ENCODE measurements at places on chromosomes 7 and 10. TPM values are rescaled to one million over a fixed set of nuclear protein-coding genes. Genes with fewer than 3 reads are reported as not detected.

- no peaks in the 10 kb centered on the region for H3K27me3 ChIP-seq
- no peak overlapping the region for H3K27ac ChIP-seq
- H3K4me3 ChIP-seq, result no peak overlapping the region
- no peaks in the 10 kb centered on the region for H3K36me3 ChIP-seq
Observed at GRCh38 chr10:86644152-86644793, 10.1 kb upstream of the OPN4 start.

DNA sequence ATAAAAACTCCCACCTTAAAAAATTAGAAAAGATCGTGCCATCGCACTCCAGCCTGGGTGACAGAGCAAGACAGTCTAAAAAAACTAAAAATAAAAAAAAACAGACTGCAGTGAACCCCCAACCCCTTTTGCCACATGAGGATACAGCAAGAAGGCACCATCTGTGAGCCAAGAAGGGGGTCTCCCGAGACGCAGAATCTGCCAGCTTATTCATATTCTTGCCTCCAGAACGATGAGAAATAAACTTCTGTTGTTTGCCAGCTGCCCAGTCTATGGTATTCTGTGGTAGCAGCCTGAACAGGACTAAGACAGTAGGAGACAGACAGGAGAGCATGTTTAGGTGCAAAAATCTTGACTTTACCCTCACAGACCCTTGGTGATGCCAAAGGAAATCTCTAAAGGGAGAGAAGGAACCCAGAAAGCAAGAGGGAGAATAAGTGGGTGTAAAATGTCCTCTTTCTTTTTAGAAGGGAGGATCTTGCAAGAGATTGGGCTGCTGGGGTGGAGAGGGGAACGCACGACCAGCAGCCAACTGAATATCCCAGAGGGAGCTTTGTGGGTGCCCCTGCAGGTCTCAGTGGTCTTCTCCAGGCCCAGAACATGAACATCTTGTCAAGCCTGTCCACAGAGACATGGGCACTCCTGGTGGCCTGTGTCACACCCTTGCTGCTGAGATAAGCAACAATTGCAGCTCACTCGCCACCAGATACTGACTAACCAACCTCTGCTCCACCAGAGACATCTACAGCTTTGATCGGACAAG is 400.7 kb upstream of the FOXK1 start:
- no peak overlapping the region for H3K27ac ChIP-seq
- no peak for DNase-seq
- no peaks in the 10 kb centered on the region for H3K4me1 ChIP-seq
- no peaks in the 10 kb centered on the region for H3K27me3 ChIP-seq

DNA sequence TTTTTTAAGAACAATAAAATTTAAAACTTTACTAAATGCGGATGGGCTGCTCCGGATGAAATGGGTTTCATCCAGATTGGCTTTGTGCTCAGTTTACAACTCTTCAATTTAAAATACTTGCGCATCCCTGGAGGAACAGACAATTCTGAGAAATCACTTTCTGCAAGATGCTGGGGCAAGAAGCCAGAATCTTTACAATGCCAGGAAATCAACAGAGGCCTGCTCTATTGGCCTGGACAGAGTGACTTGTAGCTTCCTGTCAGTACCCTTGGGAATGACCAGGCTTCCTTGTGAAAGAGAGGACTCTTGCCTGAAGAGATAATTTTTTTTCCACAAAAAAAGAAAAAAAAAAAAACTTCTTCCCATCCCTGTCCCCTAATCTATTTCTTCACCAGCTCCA is 3.9 kb upstream of the FAM13C start:
- H3K4me1 ChIP-seq, result no peaks in the 10 kb centered on the region
- no peaks in the 10 kb centered on the region for H3K36me3 ChIP-seq
- H3K27me3 ChIP-seq, result no peaks in the 10 kb centered on the region

DNA sequence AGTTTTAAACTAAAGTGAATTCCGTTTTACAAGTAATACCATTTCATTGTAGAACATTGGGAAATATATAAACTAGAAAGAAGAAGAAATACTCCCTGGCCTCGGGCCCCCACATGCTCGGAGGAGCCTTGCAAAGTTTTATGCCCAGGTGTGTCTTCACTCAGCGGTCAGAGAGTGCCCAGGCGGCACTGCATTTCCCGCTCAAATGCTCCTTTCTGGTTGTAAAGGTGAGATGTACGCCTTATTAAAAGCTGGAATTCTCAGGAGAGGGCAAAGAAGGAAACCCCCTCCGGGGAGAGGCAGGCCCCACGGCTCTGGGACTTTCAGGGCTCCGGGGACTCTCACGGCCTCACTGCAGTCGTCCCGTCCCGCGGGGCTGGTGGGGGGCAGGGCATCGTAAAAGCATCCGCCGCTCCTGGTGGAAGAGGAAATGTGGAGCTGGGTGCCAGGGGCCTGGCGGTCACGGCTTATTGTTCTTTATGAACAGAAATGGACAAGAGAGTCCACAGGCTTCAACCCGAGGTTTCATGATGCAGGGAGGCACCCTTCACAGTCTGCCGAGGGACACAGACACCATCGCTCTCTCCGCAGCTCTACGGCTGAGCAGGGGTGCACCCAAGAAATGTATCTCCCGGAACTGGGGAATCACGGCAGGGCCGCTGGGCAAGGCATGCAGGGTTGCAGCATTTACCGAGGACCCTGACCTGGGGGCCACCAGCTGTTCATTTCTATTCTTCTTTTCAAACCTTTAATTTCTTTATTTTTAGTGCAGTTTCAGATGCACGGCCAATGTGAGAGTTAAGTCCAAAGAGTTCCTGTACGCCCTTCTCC is 47.7 kb upstream of the INPP5A start:
- H3K4me3 ChIP-seq, result no peak overlapping the region
- no peak overlapping the region for H3K27ac ChIP-seq
- no peaks in the 10 kb centered on the region for H3K4me1 ChIP-seq
- no peak for DNase-seq

DNA sequence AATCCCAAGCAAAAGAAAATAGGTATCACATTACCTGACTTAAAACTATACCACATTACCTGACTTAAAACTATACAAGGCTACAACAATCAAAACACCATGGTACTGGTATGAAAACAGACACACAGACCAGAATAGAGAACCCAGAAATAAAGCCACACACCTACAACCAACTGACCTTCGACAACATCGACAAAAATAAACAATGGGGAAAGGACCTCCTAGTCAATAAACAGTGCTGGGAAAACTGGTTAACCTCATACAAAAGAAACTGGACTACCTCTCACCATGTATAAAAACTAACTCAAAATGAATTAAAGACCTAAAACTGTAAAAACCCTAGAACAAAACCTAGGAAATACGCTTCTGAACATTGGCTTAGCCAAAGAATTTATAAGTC is 22.5 kb downstream of the SNX13 start:
- no peak overlapping the region for H3K4me3 ChIP-seq
- H3K27ac ChIP-seq, result no peak overlapping the region
- no peak for DNase-seq
- H3K27me3 ChIP-seq, result no peaks in the 10 kb centered on the region
- H3K36me3 ChIP-seq, result no peaks in the 10 kb centered on the region

GRCh38 chr7:17706734-17707133 is 233.6 kb downstream of the SNX13 start:
- no peaks in the 10 kb centered on the region for H3K27me3 ChIP-seq
- no peaks in the 10 kb centered on the region for H3K36me3 ChIP-seq
- H3K27ac ChIP-seq, result no peak overlapping the region
- H3K4me3 ChIP-seq, result no peak overlapping the region
- H3K4me1 ChIP-seq, result no peaks in the 10 kb centered on the region
- peak; percentile 44 for DNase-seq

GRCh38 chr10:24408365-24408764 is 199.4 kb downstream of the KIAA1217 start:
- H3K4me3 ChIP-seq, result no peak overlapping the region
- no peak for DNase-seq
- H3K27ac ChIP-seq, result no peak overlapping the region
- no peaks in the 10 kb centered on the region for H3K36me3 ChIP-seq
- H3K4me1 ChIP-seq, result no peaks in the 10 kb centered on the region
- no peaks in the 10 kb centered on the region for H3K27me3 ChIP-seq

GRCh38 chr10:125838802-125839575 is 15.6 kb downstream of the BCCIP start:
- DNase-seq, result no peak
- H3K4me1 ChIP-seq, result no peaks in the 10 kb centered on the region
- no peaks in the 10 kb centered on the region for H3K27me3 ChIP-seq
- H3K4me3 ChIP-seq, result no peak overlapping the region
- no peaks in the 10 kb centered on the region for H3K36me3 ChIP-seq

DNA sequence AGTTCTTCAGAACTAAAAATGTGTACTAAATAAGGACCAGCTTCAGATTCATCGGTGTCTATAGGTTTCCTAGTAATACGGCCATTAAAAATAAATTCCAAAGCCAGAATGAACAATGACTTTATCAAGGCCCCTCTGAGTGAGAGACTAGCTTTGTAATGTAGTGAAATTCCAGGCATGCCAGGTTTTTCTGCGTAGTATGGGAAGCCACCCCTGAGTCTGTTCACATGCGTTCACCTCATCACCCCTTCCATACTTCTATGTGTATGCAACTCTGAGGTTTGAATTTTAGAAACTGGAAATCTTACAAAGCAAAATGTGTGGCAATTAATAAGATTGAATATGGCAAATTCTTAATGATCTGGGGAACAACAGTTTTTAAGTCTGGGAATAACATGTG is 24.5 kb downstream of the RNF32 start:
- no peak overlapping the region for H3K27ac ChIP-seq
- H3K4me1 ChIP-seq, result no peaks in the 10 kb centered on the region
- peaks cover 2% of the 10 kb centered on the region for H3K36me3 ChIP-seq
- no peaks in the 10 kb centered on the region for H3K27me3 ChIP-seq
- no peak for DNase-seq

DNA sequence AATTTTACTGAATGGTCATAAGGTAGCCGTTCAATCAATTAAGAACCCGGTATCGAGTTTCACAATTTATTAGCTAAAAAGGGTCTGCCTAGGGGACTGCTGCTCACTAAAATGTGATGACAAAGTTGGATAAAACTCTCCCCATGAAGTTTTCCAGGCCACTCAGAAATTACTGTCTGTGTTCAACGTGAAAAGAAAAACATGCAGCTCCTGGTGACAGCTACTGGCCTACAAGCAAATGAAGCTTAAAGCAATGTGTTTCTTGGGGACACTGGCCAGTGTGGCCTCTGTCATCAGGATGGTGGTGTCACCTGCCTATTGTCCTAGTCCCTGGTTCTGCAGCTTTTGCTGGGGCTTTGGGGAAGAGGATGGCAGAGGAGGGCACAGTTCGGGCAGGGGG is 222.6 kb downstream of the WDR11 start:
- H3K4me3 ChIP-seq, result no peak overlapping the region
- no peaks in the 10 kb centered on the region for H3K36me3 ChIP-seq
- no peaks in the 10 kb centered on the region for H3K27me3 ChIP-seq
- no peak for DNase-seq

DNA sequence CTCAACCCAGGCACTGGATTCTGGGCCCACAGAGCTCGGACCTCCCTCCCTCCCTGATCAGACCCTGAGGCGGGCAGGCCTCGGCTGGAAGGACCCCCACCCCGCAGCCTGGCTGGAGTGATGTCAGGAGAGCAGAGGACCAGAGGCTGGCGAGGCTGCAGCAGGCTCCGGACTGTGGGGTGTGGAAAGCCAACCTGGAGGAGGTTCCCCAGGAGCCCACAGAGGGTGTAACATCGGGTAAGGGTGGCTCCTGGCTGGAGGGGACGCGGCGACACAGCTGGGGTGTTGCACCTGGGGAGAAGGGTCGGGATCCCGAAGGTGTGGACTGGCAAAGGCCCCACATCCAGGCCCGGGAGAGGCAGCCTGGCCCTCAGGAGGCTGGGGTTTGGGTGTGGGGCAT is 8.9 kb upstream of the MICALL2 start:
- no peaks in the 10 kb centered on the region for H3K27me3 ChIP-seq
- no peaks in the 10 kb centered on the region for H3K4me1 ChIP-seq
- DNase-seq, result no peak
- H3K27ac ChIP-seq, result no peak overlapping the region

DNA sequence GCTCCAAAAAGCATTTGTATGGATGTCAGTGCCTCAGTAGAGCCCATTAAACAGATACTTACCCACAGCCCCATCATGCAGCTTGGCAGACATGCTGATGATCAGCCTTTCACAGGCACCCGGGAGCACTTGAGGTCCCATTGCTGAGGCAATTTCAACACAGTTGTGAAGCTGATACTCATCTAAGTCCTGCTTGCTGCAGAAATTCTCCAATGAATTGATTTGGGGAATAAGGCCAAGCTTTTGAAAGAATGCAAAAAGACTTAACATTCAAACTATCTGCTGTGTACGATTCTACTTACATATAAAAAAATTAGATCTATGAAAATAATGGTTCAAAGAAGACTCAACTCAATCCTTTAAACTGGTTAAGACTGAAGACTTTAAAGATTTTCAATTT is 60.5 kb downstream of the LAMB4 start:
- no peak overlapping the region for H3K27ac ChIP-seq
- H3K27me3 ChIP-seq, result no peaks in the 10 kb centered on the region
- no peaks in the 10 kb centered on the region for H3K36me3 ChIP-seq
- no peaks in the 10 kb centered on the region for H3K4me1 ChIP-seq
- H3K4me3 ChIP-seq, result no peak overlapping the region

- peaks cover 8% of the 10 kb centered on the region for H3K4me1 ChIP-seq
- H3K27me3 ChIP-seq, result no peaks in the 10 kb centered on the region
- no peak overlapping the region for H3K27ac ChIP-seq
- no peak for DNase-seq
- H3K36me3 ChIP-seq, result no peaks in the 10 kb centered on the region
Observed at GRCh38 chr10:84563868-84564267, 235.5 kb downstream of the CCSER2 start.

Gene SPDYE1
- total RNA-seq, result 0.10 TPM

Gene SLC12A9
- total RNA-seq, result 77.4 TPM

Gene AKR1D1
- total RNA-seq, result not detected

Gene ERVW-1
- not detected for total RNA-seq

Gene TACR2
- not detected for total RNA-seq

Gene SLC39A12
- not detected for total RNA-seq

Gene HOXA2
- total RNA-seq, result not detected

Gene FXYD4
- not detected for total RNA-seq

Gene TAC1
- total RNA-seq, result not detected

All from B cell (primary cell).